ENCODE measurements at places on chromosomes 16 and 17.

GRCh38 chr17:52648995-52649394 is 490.5 kb upstream of the CA10 start:
- no peak for DNase-seq

- DNase-seq, result no peak
Observed at GRCh38 chr16:53775821-53776431, 72.0 kb downstream of the FTO start.

DNA sequence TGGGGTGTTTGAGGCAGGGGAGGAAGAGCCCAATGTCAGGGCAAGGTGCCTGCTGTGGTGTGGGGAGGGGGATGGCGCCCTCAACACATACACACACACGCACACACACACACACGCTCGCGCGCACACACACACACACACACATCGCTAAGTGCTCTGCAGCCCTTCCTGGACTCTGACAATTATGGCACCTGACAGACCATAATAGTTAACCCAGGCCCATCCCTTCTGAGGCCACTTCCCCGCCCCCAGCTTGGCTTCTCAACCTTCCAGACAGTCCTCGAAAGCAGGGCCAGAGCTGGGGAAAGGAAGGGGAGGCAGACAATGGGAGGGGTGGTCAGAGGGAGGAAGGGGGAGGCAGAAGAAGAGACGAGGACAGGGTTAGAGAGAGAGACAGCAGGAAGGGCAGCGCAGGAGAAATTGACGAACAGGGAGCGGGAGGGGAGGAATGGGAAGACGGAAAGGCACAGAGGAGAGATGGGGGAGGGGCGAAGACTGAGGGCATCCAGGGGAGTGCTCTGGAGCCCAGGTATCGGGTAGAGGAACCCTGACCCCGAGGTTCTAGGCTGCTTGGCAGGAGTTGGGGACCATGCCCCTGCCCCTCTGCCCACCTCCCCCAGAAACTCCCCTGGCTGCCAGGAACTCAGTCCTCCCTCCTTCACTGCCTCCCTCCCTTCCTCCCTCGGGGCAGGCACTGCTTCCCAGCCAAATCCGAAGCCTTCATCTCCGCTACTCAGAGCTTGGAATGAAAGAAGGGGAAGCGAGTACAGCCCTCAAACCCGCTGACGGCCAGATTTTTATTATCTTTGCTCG is 4.0 kb downstream of the SRCIN1 start:
- DNase-seq, result no peak

DNA sequence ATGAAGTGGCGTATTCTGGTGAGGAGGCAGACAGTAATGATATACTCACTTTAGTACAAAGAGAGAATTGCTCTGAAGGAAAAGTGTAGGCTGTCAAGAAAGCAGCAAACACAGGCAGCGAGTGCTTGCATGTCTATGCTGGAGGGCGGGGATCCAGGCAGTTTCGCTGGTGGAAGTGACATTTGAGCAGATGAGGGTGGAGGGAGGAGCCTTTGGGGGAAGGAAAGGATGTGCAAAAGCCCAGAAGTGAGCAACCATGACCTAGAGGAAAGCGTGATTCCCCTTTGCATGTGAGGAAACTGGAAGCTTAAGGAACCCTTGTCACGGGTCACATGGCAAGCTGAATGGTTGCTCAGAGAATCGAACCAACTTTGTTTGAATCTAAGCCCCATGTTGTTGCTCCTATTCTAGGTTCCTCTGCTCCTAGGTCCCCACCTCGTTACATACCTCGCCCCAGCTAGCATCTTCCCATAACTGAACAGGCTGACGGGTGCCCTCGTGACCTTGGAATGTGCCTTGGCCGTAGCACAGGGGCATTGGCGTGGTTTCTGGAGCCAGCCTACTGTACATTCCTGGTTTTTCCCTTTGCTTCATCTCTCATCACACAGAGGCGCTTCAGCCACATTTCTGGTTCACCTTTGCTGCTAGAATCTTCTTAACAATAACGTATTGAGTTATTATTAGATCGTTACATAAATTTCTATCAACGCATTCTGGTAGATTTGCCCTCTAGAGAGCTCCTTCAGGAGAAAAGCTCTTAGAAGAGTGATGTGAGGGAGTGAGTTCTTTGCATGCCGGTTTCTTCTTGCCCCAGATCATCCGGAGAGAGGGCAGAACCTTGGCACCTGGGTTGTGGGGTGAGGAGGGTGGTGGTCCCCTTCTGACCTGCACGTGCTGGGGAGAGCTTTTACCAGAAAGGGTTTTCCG is 191.8 kb downstream of the SNX29 start:
- no peak for DNase-seq

GRCh38 chr17:78475211-78475610 is 96.8 kb downstream of the PGS1 start:
- DNase-seq, result no peak

DNA sequence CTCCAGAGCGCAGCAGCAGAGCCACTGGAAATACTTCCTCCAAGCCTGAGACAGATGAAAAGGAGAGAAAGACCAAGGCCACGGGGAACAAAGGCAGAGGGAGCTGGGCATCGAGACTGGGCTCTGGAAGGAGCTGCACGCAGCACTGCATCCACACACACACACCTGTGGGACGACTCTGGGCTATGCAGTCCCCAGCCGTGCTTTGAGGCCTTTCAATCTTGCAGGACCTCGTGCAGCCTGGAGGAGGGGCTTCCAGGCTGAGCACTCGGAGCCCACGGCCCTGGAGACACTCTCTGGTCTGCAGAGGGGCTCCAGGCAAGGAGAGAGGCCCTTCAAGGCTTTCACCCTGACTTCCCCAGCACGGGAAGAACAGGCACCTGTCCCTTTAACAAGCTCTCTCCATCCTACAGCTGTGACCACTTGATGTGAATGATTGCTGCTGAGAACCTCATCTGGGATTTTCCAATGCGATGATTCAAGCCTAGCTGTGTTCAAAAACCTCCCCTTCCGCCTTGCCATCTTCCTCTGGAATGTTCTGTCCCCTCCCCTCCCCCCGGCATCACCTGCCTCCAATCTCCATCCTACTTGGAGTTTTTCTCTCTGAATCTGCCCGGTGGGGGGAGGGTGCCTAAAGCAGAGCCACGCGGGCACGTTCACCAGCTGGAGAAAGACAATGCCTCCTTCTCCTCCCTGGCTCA is 37.5 kb downstream of the RBFOX3 start:
- no peak for DNase-seq

Measured in cardiac septum (tissue), 1 donor.